ENCODE measurements at places on chromosomes 2 and 18.
A peak's percentile ranks its signal among the peaks of the same experiment; 100 is the strongest.

- DNase-seq: peak; percentile 59
Measured at GRCh38 chr2:232183279-232183678, 195.3 kb upstream of the ALPP start.

- no peak for DNase-seq
Measured at GRCh38 chr2:163990101-163990500, 254.3 kb upstream of the FIGN start.

DNA sequence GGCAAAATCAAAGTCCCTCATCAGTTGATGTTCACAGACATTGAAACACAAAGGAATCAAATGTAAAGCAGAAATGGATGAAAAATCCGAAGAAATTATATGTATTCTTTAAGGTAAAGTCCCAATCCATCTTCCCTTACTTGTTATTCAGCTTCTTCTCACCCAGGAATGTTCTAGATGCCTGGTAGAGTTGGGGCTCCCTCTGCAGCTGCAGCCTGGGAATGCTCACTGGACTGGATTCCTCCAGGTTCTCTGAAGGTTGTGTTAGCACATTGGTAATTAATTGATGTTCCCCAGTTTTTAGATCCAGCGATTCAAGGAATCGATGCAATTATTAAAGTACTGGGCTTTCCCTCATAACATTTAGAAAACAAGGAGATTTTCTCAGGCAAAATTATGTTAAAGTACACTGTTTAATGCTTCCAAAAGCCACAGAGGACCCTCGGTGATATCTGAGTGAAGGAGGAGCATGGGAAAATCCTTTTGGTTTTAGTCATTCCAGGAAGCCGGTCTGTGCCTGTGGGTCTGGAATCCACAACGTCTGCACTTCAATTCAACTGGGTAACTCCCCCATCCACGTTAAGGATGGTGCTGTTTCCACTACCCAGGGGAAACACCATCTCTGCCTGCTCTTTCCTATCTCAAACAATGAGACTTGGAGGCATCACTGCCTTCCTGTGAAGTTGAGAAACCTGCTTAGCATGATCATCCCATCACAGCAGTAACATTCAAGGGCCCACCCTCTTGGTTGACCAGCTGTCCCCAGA lies 22.0 kb downstream of the NTSR2 start:
- peak; percentile 70 for DNase-seq

GRCh38 chr18:49177812-49178211 lies 227.0 kb upstream of the SMAD7 start:
- no peak for DNase-seq

GRCh38 chr2:220365023-220365422 lies 737.6 kb downstream of the SLC4A3 start:
- DNase-seq: no peak

DNA sequence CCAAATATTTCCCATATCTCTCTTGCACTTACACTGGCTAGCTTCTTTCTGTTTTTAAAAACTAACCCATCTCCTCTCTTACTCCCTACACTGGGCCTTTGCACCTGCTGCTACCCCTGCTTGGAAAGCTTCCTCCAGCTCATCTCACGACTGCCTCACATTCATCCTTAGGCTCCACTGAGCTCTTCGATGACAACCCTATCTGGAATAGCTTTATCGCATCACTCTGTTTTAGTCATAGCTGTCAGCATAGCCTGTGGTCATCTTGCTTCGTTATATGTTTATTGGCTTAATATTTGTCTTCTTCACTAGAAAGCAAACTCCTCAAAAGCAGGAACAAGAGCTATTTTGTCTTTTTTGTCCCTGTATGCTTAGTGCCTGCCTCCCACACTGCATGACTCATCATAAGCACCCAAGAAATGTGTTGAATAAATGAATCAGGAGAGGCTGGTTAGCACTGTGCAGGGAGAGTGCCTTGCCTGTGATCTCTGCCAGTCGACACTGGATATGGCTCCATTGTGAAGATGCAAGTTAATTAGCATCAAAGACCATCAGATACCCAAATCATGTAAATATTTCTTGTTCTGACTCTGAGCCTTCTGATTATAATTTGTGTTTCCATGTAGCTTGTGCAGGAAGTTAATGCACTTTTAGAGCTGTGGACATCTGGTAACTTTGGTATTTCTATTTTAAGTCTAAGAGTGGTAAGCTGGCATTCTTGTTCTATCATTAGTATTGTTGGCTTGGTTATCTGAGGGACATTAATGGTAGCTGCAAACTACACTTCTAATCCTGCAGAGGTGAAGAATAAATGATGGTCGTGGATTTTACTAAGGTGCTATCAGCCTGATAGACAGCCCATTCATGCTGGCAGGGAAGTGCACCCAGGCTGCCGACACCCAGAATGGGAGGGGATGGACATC lies 10.3 kb upstream of the DYTN start:
- DNase-seq: no peak
